Trophoblast cell (in vitro differentiated cells and primary cell): ENCODE measurements at places on chromosomes 12 and 14.
A peak's percentile ranks its signal among the peaks of the same experiment; 100 is the strongest.

- peak; percentile 99 for DNase-seq
These were observed 25.6 kb downstream of the ELK3 start for GRCh38 chr12:96219700-96220206.

DNA sequence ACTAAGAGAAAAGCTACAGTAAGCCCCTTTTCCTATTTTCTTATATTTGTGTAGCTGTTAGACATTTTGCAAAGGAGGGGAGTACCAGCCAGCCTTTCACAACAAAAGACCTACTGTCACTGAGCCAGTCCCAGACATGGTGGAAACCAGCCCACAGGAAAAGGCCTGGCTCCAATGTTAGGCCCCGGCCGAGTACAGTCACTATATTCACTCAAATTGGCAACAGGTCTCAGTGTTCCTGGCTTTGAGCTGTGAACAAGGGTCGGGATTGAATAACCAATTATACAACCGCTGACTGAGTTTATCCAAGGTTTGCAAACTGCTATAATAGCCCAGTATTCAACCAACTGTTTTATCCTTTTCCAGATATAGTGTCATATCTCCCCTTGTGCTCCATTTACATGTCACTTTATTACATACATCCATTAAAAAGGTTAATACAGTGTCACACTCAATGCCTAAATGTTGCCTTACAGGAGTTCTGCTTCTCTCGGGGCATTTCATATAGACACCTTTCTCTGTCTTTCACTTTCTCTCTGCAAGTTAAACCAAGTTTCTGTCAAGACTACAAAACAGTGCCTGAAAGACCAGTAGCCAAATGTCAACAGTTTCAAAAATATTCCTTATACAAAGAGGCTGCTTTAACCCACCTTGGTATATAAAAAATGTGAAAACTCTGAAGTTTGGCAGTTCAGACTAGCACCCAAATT lies 178.1 kb downstream of the SOX5 start:
- no peak for DNase-seq

DNA sequence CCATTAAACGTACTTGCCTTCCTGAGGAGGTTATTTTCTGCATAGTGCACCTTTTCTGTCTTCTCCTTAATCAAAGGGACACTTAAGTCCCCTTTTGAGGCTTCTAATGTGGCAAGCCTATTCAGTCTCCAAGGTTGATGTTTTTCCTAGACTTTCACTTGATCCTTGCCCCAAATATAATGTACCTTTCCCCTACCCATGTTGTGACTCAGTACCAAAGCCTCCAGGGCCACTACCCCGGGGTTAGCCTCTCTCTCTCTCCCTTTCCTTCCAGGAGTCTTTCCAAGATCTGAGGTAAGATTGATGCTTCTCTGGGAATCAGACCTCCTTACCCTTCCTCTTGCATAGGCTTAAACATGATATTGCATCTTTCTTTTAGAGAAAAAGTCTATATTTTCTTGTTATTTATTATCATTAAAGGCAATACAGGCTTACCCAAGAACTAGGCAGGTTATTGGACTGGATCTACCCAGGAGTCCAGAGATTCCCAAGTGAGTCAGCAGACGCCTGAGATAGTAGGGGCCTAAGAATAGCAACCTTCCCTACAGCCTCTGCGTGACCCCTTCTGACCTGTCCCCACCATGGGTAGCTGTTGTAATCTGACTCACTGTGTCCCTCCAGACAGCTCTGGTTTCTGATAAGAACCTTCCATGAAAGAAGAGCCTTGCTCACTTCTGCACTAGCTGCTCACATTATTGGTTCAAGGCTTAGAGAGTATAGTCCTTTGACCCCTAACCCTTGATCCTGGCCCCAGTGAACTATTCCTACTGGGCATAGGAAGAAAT lies 172.9 kb downstream of the ZFP36L1 start:
- DNase-seq: peak; percentile 87

DNA sequence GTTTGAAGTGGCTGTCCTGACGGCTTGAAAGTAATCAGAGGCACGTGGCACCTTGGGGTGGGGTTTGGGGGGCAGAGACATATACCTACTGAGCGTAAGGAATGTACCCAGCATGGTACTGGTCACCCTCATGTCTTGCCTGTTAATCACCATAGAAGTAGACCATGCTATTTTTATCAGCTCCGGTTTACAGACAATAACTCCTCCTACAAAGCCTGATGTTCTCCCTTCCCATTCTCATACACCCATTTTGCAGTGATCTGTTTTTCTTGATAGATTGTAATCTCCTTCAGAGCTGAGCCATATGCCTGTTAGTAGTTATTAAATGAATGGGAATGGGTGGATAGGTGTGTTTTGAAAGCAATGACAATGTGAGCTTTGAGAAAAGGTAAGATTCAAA lies 10.5 kb downstream of the EVL start:
- no peak for DNase-seq

- DNase-seq: no peak
These were observed 78.8 kb downstream of the SPPL3 start for GRCh38 chr12:120825337-120825736.
